CMK (cell line): ENCODE measurements at places on chromosomes 2 and 18.

DNA sequence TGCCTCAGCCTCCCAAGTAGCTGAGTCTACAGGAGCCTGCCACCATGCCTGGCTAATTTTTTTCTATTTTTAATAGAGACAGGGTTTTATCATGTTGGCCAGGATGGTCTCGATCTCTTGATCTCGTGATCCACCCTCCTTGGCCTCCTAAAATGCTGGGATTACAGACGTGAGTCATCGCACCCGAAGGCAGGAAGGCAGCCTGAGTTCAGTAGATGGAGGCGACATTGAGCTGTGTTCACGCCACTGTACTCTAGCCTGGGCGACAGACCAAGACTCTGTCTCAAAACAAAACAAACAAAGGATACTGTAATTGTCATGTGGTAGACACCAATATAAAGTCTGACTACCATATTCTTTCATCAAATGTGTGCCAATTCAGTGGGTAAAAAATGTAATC is 500.9 kb upstream of the DSEL start:
- no peak for DNase-seq

DNA sequence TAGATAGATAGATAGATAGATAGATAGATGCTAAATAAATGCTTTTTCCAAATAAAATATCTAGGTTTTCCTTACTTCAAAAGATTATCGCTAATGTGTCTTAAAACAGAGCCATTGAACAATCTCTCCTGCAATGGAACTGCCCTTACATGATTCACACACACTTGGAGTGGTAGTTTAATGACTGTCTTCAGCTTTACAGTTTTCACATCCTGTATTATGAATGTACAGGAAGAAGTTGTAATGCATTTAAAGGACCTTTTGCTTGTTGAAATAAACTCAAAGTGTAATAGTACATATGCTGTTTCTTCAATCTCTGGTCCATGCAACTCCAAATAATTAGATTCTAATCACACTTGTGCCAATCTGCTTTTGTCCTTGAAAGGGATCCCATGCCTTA is 797.6 kb upstream of the CDH2 start:
- no peak for DNase-seq

DNA sequence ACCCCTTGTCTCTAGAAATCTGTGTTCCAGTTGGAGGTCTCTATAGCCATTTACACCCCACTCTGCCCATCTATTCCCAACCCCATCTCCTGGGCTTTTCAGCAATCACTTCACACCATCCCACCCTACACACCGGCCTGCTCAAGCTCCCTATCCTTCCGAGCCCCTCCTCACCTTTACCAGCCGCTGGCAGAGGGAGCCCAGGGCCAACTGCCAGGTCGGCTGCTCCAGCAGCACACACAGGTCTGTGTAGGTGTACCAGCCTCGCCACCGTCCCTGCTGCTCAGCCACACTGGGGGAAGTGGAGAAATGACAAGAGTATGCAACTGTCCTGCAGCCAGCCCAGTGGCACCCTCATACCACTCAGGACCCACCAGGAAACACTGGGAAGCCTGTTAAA is 3.3 kb upstream of the SLC23A3 start:
- no peak for DNase-seq

DNA sequence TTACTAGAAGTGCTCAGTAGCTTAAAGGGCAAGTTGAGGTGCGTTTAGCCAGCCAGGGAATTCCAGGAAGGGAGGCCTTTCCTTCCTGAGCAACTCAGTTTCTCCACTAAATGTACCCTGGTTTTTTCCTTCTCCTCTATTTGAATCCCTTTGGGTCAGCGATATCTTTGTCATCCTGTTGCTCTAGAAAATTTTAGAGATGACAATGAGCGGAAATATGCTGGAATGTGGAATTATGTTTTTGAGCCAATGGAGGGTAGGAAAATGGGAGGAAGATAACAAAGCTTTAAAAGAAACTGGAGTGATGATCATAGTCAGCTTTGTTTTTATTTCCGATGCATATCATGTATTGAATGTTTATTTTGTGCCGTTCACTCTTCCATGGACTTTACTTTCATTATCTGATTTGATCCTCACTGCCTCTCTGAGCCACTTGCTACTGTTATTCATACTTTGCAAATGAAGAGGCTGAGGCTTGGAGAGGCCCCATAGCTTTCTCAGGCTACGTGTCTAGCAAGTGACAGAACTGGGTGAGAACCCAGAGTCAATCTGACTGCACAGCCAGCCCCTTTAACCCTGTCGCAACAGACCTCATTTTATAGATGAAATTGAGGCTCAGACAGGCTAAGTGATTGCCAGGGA is 67.3 kb downstream of the NTSR2 start:
- DNase-seq, result no peak

DNA sequence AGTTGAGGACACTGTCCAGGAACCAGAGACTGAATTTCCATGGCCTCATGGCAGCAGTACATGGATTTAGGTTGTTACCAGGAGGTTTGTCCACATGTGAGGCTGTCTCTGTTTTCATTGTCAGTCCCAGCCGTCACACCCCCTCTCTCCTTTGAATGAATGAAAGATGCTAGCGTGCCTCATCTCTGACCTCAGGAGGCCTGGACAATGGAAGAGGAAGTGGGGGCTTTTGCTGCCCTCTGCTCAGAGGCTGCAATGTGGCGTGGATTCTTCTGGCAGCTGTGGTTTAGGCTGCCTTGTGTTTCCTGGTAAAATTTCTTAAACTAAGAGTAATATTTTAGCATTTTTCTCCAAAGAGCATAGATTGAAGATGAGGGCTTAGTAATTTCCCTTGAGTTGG is 47.5 kb downstream of the RAB31 start:
- no peak for DNase-seq

GRCh38 chr2:126307740-126308139 is 348.2 kb upstream of the GYPC start:
- no peak for DNase-seq

GRCh38 chr18:31043709-31044108 is 1.2 kb upstream of the DSC3 start:
- no peak for DNase-seq

DNA sequence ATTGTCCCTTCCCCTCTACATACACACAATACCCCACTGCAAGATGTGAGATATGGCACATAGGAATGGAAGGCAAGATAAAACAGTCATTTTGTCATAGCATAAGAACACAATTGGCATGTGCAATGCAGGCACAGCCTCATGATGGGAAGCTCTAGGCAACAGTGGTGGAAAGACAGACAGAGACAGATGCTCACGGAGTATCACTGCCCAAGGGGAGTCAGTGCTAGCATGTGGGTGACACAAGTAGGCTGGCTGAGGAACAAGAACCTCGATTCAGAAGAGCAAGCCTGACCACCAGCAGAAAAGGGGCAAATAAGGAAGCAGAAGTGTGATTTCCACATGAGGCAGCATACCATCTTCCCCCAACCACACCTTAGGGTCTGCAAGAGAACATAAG is 323.6 kb downstream of the PAX3 start:
- DNase-seq, result no peak

- DNase-seq, result no peak
These were observed 5.1 kb downstream of the TSHZ1 start for GRCh38 chr18:75215663-75216062.
